T-helper 9 cell (primary cell): ENCODE measurements at places on chromosomes 6 and 20.

GRCh38 chr6:27806981-27807440 is 105.2 kb downstream of the OR2B2 start:
- DNase-seq, result no peak

DNA sequence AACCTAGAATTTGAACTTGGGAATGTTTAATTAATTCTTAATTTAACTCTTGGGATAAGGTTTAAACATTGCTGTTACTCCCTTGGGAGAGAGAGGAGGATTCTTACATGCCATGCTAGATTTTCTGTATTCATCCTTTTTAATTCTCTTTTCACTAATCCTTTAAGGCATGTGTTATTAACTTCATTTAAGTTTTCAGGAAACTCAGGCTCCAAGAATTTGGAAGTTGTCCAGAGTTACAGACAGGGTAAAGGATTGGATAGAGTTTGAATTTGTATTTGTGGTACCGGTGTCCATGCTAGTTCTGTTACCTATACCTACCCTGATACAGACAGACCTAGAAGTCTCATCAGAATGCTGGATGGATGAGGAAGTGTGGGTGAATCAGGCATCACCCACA is 23.7 kb downstream of the DOK5 start:
- no peak for DNase-seq

DNA sequence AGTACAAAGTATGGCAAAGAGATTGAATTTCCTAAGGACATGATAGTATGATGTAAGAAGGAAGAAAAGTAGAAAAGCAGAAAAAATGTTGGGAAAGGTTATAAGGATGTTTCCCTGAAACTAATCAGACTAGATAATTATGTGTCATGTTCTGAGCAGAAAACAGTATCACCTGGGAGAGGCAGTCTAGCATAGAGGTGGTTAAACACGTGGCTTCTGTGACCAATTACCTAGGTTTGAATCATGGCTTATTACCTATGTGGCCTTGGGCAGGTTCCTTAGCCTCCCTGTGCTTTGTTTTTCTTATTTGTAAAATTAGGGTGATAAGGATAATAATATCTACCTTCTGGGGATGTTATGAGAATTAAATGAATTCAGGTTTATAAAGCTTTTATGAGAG is 38.0 kb downstream of the SCGN start:
- DNase-seq, result no peak

- DNase-seq, result no peak
Observed at GRCh38 chr6:157264701-157265100, 58.6 kb downstream of the TMEM242 start.

DNA sequence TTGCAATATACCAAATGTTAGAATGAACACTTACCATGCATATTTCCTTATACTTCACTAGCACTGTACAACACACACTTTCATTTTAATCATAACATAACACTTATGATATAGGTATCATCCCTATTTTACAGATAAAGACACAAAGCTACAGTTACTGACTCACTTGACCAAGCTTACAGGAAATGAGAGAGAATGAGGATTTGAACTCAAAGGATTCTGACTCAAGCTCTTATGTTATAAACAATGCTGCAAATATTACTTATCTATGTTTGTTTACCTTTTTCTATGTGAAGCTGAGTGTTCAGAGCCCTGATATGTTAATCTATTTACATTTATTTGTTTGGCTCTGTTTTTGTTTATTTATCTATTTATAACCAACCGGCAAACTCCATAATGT is 245.4 kb downstream of the PTPRK start:
- no peak for DNase-seq
